RPMI7951 (cell line): ENCODE measurements at places on chromosomes 16 and 17. TPM values are rescaled to one million over a fixed set of nuclear protein-coding genes. Genes with fewer than 3 reads are reported as not detected.

DNA sequence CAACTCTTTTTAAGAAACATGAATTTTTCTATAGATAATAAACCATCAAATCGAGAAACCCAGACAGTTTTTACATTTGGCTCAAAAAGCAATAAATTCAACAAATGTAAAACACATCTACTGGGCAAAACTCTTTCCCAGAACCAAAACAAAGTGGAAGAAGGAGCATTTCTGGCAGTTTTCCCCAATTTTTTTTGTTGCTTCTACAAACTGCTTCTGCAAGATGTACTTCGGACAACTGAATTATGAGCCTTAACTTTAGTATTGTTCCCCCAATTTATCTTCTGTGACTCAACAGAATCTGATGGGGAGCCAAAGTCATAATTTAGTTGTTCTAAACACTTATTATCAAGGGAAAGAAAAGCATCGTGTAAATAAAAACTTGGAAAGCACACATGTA lies 1047.2 kb downstream of the CDH11 start:
- no peak for DNase-seq

Gene EFCAB5
- not detected in 2 replicates for total RNA-seq

GRCh38 chr17:47942096-47942510 lies 732 bp downstream of the PNPO start:
- DNase-seq, result no peak

DNA sequence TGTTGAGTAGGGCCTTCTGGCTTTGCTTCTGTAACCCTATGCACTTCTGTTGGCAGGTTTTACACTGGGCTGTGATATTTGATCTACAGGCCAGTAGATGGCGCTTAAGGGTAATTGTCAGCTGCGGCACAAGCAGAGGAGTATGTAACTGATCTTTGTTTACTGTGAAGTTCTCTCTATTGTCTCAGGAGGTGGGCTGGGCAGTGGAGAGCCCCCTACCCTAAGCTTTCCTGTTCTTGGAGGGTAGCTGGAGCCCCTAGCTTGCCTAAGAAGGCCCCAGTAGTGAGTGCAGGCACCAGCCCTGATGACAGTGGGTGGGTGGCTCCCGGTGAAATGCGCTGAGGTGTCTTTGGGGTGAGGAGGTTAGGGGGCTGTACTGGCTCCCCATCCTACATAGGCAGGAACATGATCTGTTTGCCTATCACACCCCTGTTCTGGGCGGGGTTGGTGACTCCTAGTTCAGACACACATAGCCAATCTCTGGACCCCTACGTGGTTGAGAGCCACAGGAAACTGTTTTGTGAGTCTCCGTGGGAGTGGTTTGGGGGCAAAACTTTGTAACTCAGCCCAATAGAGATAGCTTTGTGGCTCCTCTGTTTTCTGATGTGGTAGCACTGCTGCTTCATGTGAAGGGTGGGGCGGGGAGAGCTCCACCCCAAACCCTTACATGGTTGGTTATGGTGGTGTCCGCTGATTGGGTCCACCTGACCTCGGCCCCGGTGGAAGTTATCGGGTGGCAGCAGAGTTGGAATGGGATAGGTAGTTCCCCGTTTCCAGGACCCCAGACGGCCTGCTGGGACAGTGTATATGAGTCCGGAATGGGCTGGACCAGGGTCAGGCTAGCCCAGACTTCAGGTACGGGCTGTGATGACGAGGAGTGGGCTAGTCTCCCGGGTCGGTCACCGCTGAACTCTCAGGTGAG lies 60.4 kb downstream of the SLFN11 start:
- DNase-seq, result peak; percentile 61

DNA sequence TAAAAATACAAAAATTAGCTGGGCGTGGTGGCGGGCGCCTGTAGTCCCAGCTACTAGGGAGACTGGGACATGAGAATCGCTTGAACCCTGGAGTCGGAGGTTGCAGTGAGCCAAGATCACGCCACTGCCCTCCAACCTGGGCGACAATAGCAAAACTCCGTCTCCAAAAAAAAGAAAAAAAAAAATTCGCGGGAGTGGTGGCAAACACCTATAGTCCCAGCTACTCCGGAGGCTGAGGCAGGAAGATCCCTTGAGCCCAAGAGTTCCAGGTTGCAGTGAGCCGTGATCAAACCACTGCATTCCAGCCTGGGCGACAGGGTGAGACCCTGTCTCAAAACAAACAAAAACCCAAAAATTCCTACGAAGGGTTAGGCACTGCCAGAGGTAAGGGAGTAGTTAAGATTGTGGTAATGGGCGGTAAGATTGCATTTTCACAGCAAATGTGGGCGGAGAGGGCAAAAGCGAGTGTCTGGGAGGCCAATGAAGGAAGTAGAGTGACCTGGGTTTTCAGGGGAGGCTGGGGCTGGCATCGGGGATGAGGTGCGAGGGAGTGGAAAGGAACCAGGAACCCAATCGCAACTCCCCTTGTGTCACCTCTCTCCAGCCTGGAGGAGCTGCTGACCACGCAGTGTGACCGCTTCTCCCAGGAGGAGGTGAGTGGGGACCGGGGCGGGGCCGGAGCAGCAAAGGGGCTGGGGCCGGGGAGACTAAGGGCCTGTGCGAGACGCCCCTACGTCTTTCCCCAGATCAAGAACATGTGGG lies 2.6 kb downstream of the MYL11 start:
- no peak for DNase-seq

DNA sequence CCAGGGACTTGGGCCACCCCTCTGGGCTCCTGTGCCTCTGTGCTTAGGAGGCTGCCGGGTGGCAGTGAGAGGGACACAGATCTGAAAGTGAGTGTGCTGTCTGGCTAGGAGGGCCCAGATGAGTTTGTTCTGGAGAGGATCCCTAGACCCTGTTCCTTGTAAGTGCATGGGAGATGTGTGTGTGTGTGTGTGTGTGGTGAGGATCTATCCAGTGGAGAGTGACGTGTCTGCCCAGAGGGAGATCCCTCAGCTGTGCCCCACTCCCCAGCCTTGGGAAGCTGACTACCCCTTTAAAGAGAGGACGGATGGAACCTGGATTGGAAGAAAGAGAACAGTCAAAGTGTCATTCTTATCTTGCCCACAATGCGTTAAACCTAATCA lies 25.5 kb upstream of the CDC42EP4 start:
- peak; percentile 13 for DNase-seq

- DNase-seq, result no peak
Observed at GRCh38 chr17:8080208-8080798, 7.2 kb downstream of the ALOX12B start.

Gene SCNN1G
- total RNA-seq, result not detected in 2 replicates

- no peak for DNase-seq
Observed at GRCh38 chr17:17253406-17253805, 16.4 kb upstream of the FLCN start.

DNA sequence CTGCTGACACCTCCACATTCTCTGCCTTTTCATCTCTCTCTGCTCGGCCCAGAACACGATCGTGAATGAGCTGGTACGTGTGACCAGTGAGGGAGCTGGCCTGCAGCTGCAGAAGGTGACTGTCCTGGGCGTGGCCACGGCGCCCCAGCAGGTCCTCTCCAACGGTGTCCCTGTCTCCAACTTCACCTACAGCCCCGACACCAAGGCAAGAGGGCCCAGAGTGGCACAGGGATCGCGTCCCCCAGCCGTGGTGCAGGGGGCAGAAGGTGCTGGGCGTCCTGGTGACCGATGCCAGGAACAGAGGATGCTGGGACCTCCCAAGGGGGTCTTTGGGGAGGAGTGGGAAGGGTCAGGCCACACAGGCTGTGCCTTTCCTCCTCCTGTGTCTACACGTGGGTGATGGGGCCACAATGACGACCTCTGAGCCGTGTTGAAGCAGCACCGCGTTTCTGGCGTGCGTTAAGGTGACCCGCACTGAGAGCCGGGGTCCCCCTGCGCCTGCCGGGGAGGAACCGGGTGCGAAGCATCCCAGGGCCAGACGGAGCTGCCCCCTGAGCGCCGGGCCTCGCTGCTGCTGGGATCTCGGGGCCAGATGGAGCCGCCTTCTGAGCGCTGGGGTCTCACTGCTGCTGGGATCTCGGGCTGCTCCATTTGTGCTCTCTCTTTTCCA lies 17.4 kb downstream of the GAA start:
- no peak for DNase-seq

DNA sequence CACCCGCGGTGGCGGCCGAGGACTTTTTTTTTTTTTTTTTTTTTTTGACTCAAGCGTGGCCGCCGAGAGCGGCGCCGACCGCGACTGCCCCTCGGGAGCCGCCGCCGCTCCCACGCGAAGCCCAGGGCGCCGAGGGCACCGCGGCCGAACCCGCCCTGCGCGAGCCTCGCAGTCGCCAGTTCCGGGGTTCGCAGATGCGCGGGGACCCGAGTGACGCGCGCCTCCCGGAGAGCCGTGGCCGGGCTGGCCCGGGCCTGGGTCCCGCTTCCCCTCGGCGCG lies 1.1 kb downstream of the METRNL start:
- DNase-seq, result no peak

GRCh38 chr17:78828470-78829185 lies 12.0 kb downstream of the USP36 start:
- peak; percentile 44 for DNase-seq

DNA sequence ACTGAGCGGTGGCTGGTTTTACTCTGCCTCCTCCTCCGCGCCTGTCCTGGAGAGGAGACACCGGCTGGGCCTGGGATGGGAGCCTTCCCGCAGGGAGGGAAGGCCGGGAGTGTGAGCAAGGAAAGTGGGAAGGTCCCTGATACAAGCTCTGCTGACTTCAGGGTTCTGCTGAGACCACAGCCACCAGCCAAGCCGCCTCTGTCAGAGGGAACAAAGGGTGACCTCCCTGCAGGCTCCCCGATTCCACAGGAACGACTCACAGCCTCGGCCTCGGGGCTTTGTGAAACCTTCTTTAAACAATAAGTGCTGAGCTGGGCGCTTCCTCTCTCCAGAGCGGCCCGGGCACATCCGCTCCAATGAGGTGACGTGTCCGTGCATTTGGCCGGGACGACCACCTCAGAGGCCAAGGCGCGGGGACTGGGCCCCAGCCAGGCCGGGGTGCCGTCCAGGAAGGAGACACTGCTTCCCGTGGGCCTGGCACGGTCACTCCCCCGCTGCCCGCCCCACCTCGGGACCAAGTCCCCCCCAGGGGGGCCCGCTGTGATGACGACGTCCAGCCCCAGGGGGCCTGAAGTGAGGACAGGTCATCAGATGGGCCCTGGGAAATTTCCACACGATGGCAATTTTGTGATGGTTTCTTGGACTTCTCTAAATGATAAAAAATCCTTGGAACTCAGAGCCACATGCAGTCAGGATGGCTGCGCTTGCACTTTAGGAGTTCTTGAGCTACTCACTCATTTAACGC lies 11.8 kb upstream of the CIBAR2 start:
- peak; percentile 65 for DNase-seq

Gene G6PC3
- total RNA-seq, result 18.2 and 22.9 TPM in 2 replicates

GRCh38 chr17:78478757-78479297 lies 98.4 kb downstream of the DNAH17 start:
- DNase-seq, result no peak

GRCh38 chr17:78476973-78477372 lies 98.5 kb downstream of the PGS1 start:
- no peak for DNase-seq

Gene CD79B
- 0.20 TPM in 1 of 2 replicates, not detected in the other for total RNA-seq

Gene ZNF785
- 2.8 and 3.9 TPM in 2 replicates for total RNA-seq

Gene STX8
- 113 and 117 TPM in 2 replicates for total RNA-seq

GRCh38 chr16:88455610-88456355 lies 2.7 kb downstream of the ZFPM1 start:
- peak; percentile 46 for DNase-seq

Gene TEN1
- 12.6 and 16.5 TPM in 2 replicates for total RNA-seq

DNA sequence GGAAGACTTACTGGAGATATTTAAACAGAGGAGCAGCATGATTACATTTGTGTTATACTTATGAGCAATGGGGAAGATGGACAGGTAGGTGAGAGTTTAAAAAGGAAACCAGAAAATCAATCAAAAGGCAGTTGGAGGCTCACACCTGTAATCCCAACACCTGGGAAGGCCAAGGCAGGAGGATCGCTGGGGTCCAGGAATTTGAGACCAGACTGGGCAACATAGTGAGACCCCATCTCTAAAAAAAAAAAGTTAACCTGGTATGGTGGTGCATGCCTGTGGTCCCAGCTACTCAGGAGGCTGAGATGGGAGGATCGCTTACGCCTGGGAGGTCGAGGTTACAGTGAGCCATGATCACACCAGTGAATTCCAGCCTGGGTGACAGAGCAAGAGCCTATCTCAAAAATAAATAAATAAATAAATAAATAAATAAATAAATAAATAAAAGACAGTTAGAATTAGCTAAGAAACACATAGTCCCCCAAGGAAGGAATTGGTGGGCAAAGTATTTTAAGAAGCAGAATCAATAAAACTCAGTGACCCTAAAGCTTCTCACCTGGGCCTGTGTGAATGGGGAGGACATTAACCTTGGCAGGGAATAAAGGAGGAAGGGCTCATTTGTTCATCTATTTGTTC lies 32.3 kb upstream of the TOB1 start:
- no peak for DNase-seq

Gene SP2
- 0.98 and 1.6 TPM in 2 replicates for total RNA-seq

DNA sequence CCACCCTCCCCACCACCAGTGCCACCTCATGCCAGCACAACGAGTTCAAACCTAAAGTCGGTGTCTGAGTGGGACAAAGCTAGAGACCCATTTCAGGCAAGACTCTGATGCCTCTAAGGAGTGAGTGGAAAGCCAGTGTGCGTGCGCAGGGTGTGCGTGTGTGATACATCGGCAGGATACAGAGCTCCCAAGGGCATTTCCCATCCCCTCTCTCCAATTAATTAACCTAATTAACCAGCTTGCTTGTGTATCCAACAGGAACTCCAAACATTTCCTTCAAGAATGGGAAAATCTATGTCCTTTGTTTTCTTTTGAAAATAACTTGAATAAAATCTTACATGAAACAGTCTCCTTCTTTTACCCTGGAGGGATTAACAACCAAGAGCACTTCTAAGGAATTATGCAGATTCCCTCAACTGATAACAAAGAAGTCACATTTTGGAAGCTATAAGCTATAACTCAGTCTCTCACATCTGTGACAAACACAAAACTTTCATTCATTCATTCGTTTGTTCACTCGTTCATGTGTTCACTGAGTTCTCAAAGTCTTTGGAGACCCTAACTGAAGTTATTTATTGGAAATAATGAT lies 9.9 kb downstream of the ATPAF2 start:
- no peak for DNase-seq

GRCh38 chr16:59905606-59906005 lies 1171.5 kb upstream of the GOT2 start:
- DNase-seq, result peak; percentile 18

Gene C16orf46
- 0.60 and 4.1 TPM in 2 replicates for total RNA-seq

DNA sequence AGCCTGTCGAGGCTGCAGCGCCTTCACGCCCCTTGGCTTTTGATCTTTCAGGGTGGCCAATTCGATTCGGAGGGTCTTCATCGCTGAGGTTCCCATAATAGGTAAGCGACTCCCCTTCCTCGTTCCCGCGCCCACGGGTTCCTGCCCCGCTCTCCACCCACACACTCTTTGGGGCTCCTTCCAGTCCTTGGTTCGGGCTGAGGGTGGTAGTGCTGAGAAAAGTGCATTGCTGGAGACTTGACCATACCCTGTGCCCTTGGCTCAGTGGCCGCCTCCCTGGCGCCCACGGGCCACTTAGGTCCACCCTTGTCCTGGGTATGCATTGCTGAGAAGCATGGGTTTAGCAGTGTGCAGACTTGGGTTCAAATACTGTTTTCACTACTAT lies 491 bp downstream of the POLR2C start:
- no peak for DNase-seq

Gene ABCC11
- total RNA-seq, result not detected in 2 replicates

GRCh38 chr16:35747658-35748455 lies 2288.4 kb downstream of the TP53TG3F start:
- no peak for DNase-seq

Gene CACNG3
- not detected in 2 replicates for total RNA-seq
